ENCODE measurements at places on chromosomes 16 and 17.
A peak's percentile ranks its signal among the peaks of the same experiment; 100 is the strongest.

- no peak for DNase-seq
Observed at GRCh38 chr17:58156839-58157803, 8.9 kb downstream of the OR4D1 start.

DNA sequence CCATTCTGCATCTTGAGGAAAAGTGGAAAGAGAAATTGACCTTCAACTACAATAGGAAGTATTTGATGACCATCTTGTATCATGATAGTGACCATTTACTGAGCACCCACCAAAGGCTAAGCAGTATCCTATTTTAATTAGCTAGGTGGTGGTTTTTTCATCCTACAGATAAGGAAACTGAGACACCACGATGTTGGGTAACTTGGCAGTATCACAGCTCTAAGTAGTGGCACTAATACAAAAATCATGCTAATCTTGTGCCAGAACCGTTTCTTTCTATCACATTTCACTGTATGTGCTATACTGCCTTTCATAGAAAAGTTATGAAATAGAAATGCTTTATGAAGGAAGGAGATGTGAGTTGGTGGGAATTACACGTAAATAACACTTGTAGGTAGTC, 2.3 kb downstream of the EVI2B start:
- no peak for DNase-seq

GRCh38 chr16:24255456-24256371, at the start of gene CACNG3:
Gene CACNG3, plus strand, starts transcription at chr16:24256335. Its CDS starts 420 bp downstream, at chr16:24256755.
- DNase-seq = no peak

GRCh38 chr17:74592087-74592990, at the start of gene CD300LD:
Gene CD300LD, minus strand, starts transcription at chr17:74592283. Its CDS starts 81 bp downstream, at chr17:74592202.
- no peak for DNase-seq

- DNase-seq = peak; percentile 98
Observed at GRCh38 chr17:50203604-50204345, 2.3 kb upstream of the COL1A1 start.

DNA sequence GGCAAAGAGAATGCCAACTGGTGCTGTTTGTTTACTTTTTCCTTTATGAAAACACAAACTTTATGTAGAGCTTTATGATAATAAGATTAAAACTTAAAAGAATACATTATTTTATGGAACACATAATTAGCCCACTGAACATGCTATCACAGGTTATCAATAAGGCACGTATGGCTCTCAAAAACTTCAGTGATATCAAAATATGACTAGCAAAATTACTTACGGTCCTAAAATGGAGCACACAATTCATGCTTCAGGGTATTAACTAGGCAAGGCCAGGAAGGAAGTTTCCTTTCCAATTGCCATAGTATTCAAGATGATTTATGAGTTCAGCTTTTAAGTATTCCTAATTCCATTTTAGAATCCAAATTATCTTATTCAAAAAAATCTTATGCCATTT, 3.6 kb downstream of the RNF43 start:
- no peak for DNase-seq

GRCh38 chr17:44826123-44826790, 3.8 kb downstream of the GJC1 start:
- no peak for DNase-seq

- DNase-seq = peak; percentile 77
Observed at GRCh38 chr17:68704871-68705713, 103.9 kb upstream of the FAM20A start.

GRCh38 chr17:12773153-12773552, 16.1 kb upstream of the ARHGAP44 start:
- DNase-seq = no peak

DNA sequence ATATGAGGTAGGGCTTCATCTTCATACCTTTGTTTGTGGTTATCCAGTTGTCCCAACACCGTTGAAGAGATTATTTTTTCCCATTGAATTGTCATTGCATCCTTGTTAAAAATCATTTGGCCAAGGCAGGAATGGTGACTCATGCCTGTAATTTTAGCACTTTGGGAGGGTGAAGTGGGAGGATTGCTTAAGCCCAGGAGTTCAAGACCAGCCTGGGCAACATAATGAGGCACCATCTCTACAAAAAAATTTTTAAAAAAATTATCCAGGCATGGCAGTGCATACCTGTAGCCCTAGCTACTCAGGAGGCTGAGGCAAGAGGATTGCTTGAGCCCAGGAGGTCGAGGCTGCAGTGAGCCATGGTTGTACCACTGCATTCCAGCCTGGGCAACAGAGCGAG, 223.9 kb downstream of the TANC2 start:
- DNase-seq = no peak

DNA sequence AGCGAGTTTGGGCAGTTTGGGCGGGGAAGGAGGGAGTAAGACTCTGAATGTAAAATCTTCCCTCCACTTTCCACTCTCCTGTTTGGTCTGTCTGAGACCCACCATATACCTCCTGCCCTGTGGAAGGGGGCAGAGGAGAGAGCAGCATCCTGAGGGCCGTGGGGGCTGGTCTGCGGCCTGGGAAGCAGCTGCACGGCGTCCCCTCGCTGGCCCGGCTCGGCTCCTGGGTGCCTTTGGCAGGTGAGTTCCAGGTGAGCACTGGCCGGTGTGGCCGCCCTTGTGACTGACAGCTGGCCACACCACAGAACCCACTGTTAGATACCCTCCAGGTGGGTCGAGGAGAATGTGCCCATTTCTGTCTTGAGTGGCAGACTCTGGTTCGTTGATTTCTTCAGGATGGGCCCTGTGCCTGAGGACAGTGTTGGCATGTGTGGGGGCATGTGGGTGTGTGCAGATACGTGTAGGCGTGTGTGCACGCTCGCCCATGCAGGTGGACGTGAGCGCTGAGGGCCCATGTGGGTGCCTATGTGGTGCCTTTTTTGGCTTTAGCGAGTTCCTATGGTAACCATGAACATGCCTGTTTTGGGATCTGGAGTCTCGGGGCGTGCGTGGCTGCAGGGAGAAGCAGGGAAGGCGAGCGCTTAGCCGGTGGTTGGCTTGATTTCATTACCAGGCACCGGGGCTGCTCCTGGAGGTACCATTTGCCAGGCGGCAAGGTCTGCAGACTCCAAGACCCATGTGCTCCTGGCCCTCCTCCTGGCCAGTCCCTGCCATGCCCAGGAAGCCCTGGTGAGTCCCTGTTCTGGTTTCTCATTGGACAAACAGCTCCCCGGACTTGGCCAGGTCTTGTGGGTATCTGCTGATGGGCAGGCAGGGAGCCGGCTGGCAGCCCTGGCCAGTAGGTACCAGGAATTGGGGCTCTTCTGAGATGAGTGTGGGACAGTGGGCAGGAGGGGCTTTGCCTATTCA, 12.4 kb downstream of the RAP1GAP2 start:
- no peak for DNase-seq

GRCh38 chr17:56913000-56913311, 893 bp downstream of the TRIM25 start:
- no peak for DNase-seq

- DNase-seq = no peak
Observed at GRCh38 chr17:77119668-77120301, 21.0 kb upstream of the SEC14L1 start.

DNA sequence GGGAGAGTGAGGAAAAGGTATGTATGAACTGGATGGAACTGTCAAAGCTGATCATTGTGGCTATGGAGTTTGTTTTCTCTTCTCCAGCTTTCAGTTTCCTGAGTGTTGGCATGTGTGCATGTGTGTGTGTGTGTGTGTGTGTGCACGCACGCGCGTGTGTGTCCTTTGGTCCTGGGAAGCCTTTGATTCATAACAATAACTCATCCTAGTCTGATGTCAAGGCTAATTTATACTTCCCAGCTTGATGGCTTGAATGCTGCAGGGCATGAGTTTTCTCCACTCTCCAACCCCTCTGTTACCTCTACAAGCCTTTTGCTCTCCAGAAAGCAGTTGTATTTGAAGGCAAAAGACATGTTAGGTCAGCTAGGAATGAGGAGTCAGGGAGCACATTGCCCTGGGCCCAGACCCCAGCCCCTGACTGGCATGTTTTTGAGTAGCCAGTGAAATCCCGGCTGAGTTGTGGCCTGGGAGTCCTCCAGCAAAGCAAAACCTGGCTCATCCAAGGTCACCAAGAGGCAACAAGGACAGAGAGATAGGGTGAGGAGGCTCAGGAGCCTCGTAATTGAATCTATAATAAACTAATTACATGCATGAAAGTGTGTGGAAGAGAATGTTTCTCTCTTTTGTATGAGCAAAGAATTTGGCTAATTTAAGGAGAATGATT, 8.9 kb upstream of the CDC42EP4 start:
- DNase-seq = no peak

DNA sequence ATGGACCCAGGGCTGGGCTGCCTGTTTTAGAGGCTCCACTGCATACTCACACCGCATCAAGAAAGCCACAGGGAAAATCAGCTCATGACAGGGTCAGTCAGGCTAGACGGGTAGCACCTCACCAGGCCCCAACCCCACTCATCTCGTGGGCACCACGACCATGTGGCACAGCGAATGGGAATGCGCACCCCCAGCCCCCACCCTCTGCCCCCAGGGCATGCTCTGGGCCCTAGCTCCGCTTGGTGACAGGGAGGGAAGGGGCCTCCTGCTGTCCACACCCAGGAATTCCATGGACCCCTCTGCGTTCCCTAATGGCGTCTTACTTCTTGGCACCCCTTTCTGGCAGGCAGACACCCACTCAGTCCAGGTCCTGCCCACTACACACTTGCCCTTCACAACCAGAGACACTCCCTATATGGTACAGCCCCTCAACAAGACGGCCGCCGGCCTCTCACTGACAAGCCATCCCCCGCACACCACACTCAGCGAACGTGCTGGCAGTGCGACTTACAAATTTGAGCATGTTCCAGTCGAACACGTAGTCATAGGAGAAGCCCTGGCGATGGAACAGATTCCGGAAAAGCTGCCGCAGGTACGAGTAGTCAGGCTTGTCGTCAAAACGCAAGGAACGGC, 22.1 kb downstream of the SLC16A3 start:
- no peak for DNase-seq

GRCh38 chr16:67350324-67350723, 23.7 kb downstream of the LRRC36 start:
- no peak for DNase-seq

- DNase-seq = no peak
Observed at GRCh38 chr17:40372031-40372430, 7.5 kb upstream of the GJD3 start.

DNA sequence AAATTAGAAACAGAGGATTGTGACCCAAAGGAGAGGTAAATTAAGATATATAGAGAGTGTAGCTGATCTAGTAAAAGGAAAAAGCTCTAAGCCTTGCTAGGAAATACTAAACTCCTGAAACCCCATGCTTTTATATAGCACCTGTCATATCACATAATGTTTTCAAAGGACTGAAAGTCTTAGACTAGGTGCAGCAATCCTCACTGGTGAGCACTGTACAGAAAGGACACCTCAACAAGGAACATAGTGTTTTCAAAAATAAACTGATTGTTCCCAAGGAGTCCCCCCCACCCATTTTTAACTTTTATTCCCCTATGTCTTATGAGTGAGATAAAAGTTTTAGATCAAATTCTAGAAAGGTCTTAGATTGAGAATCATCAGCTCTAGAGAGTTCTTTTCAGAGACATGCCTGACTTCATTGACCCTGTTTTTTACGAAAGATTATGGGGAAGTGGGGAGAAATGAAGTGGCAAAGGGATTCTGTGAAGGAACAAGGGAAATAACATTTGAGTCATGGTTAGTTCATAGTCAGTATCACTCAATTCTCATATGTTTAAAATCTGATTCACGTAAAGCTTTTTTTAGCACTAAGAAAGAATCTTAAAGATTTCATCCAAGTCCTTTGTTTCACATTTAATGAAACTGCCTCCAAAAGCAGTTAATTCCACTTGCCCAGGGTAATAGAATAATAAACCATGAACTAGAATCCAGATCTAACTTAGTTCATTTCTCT, 166.4 kb downstream of the CYB561 start:
- DNase-seq = peak; percentile 78

- DNase-seq = no peak
Observed at GRCh38 chr17:63611354-63611753, 10.7 kb downstream of the TACO1 start.

DNA sequence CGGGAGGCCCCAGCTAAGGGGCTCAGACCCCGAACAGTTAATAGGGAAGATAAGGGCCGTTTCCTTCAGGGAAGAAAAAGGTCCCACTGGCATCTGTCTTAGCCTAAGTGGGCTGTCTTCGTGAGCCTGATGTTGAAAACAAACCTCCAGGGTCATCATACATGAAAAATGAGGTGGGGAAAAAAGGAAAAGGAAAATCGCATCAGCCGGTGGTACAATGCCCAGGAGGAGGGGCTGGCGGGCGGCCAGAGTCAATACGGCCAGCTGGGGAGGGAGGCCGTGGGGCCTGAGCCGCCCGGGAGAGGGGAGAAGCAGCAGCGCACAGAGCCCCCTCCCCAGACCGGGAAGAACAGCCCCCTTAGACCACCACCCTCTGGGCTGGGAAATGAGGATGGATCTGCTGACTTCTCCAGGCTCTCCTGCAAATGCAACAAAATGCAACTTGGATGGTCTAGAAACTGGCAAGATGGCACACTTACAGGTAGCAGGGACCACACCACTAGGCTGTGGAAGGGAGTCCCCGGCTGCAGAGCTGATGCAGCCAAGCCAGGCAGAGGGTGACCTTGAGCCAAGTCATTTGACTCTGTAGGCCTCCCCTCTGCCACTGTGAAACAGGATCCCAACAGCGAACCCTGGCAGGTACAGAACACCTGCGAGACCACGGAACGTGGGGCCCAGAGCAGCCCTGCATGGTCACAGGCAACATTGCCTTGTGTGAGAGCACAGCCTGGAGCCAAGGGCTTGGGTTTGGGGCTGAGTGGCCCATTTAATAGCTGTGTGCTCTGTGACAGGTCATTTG, 448.5 kb downstream of the SOX9 start:
- no peak for DNase-seq

DNA sequence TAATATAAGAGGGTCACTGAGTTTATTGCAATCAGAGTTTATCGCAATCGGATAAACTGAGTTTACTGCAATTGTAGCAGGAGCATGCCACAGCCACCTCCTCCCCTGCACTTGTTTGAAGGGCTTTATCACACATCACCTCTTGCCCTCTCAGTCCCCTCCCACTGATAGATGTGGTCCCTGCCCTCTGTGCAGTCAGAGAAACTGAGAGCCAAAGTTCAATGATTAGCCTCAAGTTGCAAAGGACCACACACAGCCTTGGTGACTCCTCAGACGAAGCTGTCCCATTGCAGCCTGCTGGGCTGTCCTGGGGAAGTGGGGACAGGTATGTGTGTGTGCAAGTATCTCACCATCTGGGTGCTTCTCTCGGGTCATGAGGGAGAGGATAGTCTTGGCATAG, 13.6 kb downstream of the ACLY start:
- no peak for DNase-seq

- DNase-seq = peak; percentile 67
Observed at GRCh38 chr16:4323845-4324488, 8.1 kb downstream of the GLIS2 start.
